ENCODE measurements at places on chromosomes 5 and 9. TPM values are rescaled to one million over a fixed set of nuclear protein-coding genes. Genes with fewer than 3 reads are reported as not detected.

DNA sequence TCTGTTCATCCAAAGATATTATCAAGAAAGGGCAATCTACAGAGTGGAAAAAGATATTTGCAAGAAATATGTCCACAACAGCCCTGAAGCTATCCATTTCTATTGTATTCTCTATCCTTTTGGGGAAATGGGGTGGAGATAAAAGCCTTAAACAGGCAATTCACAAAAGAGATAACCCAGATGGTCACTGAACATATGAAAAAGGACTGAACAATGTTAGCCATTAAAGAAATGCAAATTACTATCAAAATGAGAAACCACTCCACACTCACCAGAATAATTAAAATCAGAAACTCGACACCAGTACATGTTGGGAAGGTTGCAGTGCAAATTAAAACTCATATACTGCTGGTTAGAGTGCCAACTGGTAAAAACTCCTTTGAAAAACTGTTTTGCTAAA, 955.2 kb upstream of the DMAC1 start:
- DNase-seq = no peak

DNA sequence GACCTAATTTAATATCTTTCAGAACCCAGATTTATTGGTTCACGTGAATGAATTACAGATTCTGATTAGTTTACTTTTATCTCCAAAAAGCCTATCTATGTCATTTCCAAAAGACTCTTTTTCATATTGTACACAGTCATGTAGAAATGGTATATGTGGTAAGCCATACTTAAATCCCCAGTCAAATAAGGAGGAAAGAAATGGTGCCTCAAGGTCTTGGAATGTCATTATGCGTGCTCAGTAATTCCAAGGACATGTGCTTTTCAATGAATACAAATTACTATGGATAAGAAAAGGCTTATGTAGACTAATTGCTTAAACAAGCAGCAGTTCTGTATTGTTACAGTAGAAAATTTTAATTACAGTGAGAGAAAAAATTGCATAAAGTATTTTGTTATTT, 64.1 kb upstream of the TYRP1 start:
- DNase-seq = no peak

- DNase-seq = no peak
These were observed 241.0 kb upstream of the NFIL3 start for GRCh38 chr9:91664663-91665062.

GRCh38 chr9:88732128-88732527, 197.2 kb downstream of the NXNL2 start:
- DNase-seq = no peak

GRCh38 chr9:8858596-8859161, 1059.1 kb upstream of the DMAC1 start:
- peak; percentile 45 for DNase-seq

DNA sequence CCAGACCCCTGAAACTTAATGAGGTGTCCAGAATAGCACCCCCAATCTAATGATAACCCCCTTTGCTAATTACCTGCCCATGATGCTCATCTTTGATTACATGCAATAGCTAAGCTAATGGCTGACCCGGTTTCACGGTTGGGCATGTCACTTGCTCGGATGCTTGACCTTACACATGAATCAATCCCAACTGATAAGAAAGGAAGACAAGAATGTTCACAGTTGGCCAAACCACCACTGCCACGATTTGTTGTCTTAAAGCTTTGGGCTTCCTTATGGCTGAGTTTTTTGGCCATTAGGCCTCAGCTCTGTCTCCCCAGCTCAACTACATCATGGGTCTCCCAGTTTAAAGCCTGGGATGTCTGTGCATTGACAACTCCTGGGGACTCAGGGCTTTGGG, 53.1 kb upstream of the TGFBR1 start:
- DNase-seq = no peak

- DNase-seq = no peak
These were observed 6.5 kb downstream of the GLIS3 start for GRCh38 chr9:4293293-4293941.

GRCh38 chr5:54415147-54415546, 40.4 kb upstream of the HSPB3 start:
- no peak for DNase-seq

- DNase-seq = no peak
These were observed 245.4 kb downstream of the PBX3 start for GRCh38 chr9:125992557-125992956.

DNA sequence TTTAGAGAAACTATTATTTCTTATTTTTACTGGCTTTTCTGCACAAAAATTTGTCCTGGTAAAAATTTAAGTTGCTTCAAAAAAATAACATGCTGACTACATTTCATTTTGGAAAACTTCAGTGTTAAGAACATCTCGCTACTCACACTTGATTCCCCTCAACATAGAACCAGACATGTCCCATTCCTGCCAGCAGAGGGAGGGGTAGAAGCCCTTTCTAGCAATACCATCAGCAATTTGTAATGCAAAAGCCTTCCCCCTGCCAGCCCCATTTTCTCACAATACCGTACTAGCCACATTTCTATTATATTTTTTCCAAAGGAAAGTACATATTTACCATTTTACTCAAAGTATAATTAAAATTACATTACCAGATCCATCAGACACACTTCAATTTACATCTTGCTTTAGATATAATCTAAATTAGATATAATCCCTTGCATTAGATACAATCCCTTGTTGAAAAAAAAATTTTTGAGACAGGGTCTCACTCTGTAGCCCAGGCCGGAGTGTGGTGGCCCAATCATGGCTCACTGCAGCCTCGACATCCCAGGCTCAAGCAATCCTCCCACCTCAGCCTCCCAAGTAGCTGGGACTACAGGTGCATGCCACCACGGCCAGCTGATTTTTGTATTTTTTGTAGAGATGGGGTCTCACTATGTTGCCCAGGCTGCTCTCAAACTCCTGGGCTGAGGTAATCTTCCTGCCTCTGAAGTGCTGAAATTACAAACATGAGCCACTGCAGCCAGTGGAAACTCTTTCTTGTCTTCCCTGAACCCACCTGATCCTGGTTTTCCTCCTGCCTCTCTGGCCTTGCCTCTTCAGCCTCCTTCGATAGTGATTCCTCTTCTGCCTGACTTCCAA, 39.6 kb upstream of the IDNK start:
- DNase-seq = peak; percentile 19

- no peak for DNase-seq
These were observed 90.3 kb upstream of the PALM2AKAP2 start for GRCh38 chr9:109689701-109690100.

- DNase-seq = no peak
These were observed 720.5 kb downstream of the TLE4 start for GRCh38 chr9:80292231-80292630.

DNA sequence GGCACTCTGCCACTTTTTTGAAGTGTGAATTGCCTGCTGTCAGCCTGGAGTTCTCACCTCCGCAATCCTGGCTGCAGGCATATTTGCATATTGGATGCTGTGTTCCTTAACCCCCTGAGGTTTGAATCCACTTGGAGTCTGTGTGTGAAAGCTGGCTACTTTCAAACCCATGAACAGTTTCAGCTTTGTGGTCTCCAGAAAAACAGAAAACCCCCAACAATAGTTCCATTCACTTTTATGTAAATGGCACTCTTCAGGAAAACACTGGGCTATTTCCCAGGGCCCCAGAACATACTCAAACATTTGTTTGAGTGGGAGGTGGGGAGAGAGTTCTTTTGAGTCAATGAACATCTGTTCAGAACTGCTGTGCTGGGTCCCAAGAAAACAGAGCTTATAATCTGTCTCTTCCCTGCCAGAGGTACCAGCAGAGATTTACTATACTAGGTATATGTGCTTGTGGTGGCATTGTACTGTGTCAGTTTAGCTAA, 5.0 kb downstream of the NUDT2 start:
- peak; percentile 48 for DNase-seq

DNA sequence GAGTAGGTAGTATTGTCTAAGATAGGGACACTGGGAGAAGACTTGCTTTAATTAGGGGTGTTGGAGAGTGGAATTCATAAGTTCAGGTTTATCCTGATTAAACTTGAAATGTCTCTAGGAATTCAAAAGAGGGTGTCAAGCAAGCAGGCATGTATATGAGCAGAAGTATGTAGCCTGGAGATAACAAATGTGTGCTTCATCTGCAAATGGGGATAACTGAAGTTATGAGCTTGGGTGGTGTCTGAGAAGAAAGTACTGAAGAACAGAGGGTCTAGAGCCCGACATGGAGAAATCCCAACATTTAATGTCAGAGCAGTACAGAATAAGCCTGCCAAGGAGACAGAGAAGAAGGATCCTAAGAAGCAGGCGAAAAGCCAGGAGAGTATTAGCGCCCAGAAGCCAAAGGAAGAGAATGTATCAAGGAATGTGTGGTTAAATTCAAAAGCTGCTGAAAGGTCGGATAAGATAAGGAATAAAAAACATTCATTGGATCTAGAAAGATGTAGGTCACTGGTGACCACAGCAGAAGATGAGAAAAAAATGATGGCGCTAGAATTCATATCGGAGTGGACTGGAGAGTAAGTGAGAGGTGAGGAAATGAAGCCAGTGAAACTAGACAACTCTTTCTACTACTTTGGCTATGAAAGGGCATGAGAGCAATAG, 401.5 kb upstream of the PIK3R1 start:
- no peak for DNase-seq

DNA sequence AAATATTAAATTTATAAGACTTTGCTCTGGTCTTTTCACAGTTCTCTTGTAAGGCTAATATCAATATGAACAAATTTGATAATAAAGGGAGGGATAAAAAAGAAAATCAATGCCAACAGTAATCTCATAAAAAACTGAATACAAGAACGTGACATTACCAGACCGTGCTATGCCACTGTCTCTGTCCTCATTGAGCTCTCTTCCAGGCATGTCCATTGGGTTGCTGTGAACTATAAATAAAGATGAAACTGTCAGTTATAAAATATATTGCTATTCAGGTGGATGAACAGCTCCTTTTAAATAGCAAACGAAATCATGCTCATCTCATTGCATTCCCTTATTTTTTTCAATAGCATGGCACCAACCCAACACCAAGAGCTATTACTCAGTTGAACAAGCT, 74.0 kb upstream of the RAPGEF6 start:
- DNase-seq = no peak

DNA sequence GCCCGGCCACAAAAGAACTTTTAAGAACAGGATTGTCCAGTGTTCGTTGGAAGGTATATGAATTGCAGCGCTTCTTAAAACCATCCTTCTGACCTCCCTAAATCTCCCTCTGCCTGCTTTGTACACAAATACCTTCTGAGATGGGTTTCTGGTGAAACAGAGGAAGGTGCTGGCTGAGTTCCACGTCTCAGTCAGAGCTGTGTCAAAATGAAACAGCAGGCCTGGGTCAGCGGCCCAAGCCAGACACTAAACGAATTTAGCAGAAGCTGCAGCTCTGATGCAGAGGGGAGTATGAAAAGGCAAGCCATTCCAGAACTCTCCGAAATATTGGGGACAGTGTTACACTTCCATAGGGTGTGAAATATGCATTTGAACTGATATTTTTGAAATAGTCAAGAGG, 37.8 kb upstream of the CRB2 start:
- peak; percentile 21 for DNase-seq

- DNase-seq = no peak
These were observed 27.7 kb downstream of the ECPAS start for GRCh38 chr9:111456529-111456928.

- DNase-seq = no peak
These were observed 21.1 kb downstream of the TBC1D2 start for GRCh38 chr9:98234245-98234825.

DNA sequence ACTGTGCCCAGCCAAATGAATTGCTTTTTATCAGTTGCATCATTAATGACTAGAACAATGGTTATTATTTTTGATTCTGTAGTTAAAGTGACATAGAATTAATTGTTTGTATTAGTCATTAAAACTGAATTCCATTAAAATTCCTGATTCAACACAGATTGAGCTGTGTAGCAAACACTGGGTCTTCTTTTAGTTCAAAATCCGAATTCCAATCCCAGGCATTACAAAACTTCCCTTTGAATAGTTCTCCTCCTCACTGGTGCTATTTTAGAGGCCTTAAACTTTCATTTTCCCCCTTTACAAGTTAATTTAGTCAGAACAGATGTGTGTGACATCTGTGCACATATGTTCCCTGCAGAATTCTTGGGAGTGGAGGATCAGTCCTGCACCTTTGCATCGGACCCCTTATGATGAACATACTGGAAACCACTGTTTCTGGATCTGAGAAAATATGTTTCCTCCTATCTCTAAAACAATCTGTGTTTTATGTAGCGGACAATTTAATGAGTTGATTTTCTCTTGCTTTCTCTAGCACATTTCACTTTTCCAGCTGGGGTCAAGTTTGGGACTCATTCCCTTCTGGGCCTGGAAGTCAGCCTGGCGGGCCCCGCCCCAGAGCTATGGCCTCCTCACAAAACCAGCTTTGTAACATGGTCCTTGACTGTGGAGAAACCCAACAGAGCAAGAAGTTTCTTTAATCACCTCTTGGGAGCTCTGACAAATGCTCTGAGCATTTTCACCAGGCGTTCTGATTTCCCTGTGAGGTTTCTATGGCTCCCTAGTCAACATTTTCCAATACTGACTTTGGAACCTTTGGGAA, 87.9 kb upstream of the MAMDC2 start:
- DNase-seq = no peak

DNA sequence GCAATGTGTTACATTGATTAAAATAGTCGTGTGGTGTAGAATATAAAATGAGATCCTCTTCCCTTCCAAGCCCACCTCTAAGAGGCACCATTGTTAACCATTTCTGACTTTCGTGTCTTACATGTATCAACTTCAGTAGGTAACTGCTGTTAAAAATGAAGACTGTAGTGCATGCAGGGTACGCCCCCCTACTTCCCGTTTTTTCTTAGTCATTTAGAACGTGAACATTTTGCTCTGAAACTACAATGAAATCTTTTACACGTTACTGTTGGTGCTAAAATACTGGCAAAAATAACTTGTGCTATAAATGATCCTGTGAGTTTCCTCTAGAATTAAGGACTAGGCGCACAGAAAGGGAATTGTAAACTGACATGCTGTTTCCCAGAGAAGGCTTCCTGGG, 41.5 kb downstream of the WNK2 start:
- no peak for DNase-seq

DNA sequence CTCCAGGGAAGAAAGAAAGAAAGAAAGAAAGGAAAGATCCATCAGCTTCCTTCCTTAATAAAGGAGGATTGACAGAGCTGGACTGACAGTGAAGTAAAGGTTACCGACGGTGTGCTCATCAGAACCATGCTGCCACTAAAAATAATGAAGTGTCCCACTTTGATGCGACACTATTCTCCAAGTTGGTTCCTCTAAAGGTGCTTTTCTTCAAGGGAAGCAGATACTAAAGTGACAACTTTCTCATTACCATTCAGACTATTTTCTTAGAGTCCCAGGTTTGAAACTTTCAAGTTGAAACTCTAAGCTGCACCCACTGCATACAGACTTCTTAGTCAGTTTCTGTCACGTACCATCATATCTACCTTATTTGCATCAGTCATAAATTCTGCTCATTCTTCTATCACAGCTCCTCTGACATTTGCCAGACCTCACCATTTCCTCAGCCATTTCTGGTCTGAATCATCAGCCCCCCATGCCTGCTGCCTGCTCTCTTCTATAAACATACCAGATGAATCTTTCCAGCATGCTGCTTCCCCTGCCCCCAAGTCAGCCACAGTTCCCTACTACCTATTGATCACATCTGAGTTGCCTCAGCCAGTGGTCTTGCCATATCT, 177.6 kb downstream of the DEPDC1B start:
- DNase-seq = no peak

SERINC5 gene
- 30.7 TPM for total RNA-seq

PCDHB16 gene
- total RNA-seq = 8.2 TPM

PCDHA7 gene
- 17.1 TPM for total RNA-seq

APBA1 gene
- 42.3 TPM for total RNA-seq

SPARC gene
- total RNA-seq = 148 TPM

MTRR gene
- 38.0 TPM for total RNA-seq

PCDHA4 gene
- total RNA-seq = 17.2 TPM

HTR4 gene
- 0.54 TPM for total RNA-seq

SPATA31E1 gene
- total RNA-seq = not detected

DNAJB5 gene
- total RNA-seq = 18.6 TPM

NKD2 gene
- total RNA-seq = 8.0 TPM

LURAP1L gene
- 13.3 TPM for total RNA-seq
